ENCODE measurements at places on chromosomes 3 and 15.

GRCh38 chr15:39139431-39140059, 441.3 kb upstream of the THBS1 start:
- no peak for DNase-seq

GRCh38 chr3:71484452-71484851, 99.1 kb downstream of the FOXP1 start:
- DNase-seq, result no peak

DNA sequence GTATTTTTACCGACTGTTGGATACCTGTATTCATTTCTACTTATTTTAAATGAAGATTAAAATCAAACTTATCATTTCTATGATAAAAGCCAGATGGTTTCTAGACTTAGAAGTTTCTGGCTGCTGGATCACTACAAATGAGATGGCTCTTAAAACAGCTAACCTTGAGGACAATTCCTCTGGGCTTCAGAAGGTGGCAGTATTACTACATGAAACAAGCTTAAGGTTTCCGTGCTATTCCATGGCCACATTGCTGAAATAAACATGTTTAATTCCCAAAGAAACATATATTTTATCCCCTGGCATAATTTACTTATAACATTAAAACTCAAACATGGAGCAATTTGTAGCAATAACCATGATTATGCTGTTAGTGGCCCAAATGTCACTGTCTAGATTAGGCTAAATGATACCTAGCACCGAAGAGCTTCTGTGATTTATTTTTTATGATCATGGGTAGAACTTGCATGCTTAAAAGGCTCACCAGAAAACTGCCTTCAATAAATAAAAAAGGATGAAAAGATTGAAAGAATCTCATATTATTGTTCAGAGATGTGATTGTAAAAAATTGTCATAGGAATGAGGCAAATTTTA, 204.0 kb upstream of the NANOGP8 start:
- no peak for DNase-seq

DNA sequence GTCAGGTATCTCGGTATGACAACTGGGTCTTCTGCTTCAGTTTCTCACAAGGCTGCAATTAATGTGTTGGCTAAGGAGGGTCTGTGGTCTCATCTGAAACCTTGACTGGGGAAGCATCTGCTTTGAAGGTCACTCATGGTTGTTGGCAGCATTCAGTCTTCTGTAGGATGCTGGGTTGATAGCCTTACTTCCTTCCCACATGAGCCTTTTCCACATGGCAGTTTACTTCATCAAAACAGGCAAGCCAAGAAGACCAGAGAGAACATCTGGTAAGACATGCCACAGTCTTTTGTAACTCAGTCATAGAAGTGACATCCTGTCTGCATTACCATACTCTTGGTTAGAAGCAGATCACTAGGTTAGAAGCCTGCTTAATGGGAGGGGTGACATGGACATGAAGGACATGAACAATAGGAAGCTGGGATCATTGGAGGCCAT, 49.5 kb downstream of the CMC1 start:
- DNase-seq, result no peak

- DNase-seq, result no peak
These were observed 245.1 kb downstream of the PCCB start for GRCh38 chr3:136495213-136495612.

GRCh38 chr3:72397586-72397985, 450.7 kb downstream of the SHQ1 start:
- no peak for DNase-seq

DNA sequence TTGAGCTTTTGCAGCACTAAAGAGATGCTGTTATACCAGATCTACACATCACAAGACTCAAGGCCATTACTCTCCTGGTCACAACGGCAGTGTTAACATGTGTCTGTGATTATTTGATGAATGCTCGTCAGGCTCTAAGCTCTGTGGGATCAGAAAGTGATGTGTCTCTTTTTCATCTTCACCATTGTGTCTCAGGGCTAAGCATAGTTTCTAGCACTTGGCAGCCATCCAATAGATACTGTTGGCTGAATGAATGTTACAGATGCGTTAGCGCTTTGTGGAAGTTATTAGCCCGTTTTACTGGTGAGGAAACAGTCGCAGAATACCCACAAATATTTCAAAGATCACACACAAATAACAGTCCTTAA, 1.2 kb upstream of the FAM81A start:
- DNase-seq, result no peak

GRCh38 chr3:128804017-128804810, 75.2 kb upstream of the ACAD9 start:
- peak; percentile 42 for DNase-seq

GRCh38 chr15:98282656-98283332, 322.3 kb downstream of the ARRDC4 start:
- DNase-seq, result no peak

DNA sequence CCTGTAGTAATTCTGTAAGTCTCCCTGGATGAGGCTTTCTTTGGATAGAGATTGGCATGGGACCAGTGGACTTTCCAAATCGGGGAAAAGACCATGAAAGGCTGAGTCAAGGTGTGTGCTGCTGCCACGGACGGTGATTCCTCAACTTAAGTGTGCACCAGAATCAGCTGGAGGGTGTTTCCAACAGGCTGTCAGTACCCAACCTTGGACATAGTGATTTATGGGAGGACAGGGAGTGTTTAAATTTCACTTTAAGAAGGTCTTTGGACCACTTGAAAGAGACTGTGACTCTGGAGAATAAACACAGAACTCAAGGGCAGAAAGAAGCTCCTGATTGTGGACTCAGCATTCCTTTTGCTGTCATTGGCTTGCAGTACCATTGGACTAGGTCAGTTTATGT, 20.4 kb upstream of the CHST2 start:
- no peak for DNase-seq

DNA sequence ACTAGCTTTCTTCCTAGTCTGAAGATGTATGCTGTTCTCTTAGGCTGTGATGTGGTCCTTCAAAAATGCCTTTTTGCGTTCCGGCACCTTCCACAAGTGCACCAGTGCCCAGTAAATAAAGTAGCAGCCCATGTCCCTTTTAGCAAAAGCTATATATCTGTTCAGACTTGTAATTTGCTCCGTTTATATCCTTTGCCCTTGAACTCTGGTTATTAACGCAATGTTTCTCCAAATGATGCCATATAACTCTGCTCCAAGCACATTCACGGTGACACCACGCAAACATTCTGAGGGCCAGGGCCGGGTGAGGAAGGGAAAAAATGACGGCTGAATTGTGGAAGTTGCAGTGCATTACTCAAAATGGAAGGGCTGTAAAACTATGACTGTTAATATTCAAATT, 1001.1 kb upstream of the NR2F2 start:
- no peak for DNase-seq

- DNase-seq, result no peak
These were observed 300.3 kb upstream of the CCDC54 start for GRCh38 chr3:107076946-107077345.

GRCh38 chr3:31064021-31064420, 169.6 kb upstream of the GADL1 start:
- no peak for DNase-seq

DNA sequence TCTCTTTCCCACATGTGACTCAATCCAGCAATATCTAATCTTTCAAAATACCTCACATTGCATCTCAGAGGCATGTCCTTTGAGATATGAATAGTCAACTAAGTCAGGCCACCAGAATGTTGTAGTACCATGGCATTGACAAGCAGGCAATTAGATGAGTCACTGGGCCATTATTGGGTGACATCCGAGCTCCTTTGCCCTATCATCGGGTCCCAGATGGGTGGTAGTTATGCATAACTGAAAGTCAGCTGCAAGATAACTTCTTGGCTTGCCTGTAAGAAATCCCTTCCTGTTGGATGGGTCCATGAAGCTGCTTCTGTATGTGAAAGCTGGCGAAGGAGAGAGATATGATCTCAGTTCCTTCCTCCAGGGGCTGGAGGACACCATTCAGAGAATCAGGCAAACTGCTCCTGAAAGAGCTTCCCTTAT, 32.8 kb downstream of the ARRDC4 start:
- peak; percentile 35 for DNase-seq
